ENCODE measurements at places on chromosomes 1 and 21.

- DNase-seq = peak; percentile 75
Measured at GRCh38 chr1:201468844-201469644, at the start of gene PHLDA3. TSS of gene PHLDA3 (minus strand) at chr1:201469188. CDS start at chr1:201468786, 402 bp downstream.

DNA sequence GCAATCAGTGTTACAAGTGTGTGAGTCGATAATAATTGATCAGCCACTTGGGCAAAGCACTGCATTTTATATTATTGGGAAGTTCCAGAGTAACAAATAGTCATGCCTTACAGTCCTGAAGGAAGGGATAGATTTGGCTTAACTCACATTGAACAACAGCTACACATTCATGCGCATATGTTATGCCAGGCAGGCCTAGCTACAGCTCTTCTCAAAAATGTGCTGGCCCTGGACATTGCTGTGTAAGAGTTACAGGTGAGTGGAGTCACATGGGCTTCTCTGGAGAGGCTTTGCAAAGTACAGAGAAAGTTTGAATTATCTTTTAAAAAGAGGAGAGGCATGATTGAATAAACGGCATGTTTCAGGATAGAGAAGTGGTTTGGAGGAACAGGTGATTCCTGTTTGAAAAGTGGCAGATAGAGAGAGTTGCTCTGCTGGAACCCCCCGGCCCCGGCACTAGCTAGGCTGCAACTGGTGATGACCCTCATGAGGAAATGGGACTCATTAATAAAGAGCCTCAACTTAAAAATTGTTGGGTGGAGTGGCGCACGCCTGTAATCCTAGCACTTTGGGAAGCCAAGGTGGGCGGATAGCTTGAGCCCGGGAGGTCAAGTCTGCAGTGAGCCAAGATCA lies 200.6 kb downstream of the CRB1 start:
- no peak for DNase-seq

- no peak for DNase-seq
Measured at GRCh38 chr1:163168053-163168452, 34.7 kb downstream of the RGS5 start.

DNA sequence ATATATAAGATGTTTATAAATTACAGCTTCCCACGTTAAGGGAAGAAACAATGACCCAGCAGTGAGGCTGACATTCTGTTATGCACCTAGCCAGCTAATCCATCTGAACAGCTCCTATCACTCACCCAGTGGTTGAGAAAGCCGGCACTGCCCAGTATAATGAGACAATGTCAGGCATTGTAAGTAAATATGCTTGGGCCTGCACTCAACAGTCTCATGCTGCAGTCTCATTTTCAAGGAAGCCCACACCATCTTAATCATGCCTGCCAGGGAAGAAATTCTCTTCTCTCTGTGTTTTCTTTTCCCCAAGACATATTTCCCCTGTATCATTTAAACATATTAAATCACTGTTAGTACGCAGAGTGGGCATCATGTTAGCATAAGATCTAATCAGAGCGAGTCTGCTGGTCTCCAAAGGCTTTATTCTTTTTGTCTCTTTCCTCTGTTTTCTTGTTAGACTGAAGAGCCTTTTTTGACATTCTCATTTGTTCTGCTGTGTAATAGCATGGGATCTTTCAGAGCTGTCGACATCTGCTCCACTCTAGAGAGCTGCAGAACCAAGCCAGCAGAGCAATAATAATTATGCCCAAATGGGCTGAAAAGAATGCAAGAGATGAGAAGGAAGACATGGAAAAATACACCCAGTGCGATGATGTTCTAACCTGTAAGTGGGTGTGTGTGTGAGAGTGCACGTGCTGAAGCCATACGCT lies 67.6 kb upstream of the SLC22A15 start:
- DNase-seq = no peak

GRCh38 chr1:24536391-24536840 lies 19.5 kb upstream of the NCMAP start:
- no peak for DNase-seq

- no peak for DNase-seq
Measured at GRCh38 chr1:214397497-214397896, 116.5 kb downstream of the SMYD2 start.

DNA sequence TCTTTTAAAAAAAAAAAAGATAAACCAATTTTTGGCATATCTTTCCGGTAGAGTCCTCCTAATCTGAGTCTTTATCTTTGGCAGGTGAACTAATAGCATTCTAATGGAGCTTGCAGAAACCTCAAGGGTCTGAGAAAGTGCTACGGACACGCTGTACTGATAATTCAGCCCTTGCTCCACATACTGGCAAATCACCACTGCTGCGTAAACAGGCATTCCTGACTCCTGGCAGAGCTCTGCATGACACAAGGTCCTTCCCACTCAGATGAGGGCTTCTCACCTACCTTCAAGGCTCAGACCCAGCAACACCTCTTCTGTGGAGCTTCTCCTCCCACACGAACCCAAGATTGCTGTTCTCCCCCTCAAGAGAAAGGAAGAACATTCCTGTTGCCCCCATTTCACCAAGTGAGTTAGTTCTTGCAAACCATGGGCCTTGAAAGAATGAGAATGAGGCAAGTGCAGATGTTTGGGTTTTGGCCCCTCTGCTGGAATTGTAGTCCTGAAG lies 48.0 kb downstream of the LYST start:
- no peak for DNase-seq

DNA sequence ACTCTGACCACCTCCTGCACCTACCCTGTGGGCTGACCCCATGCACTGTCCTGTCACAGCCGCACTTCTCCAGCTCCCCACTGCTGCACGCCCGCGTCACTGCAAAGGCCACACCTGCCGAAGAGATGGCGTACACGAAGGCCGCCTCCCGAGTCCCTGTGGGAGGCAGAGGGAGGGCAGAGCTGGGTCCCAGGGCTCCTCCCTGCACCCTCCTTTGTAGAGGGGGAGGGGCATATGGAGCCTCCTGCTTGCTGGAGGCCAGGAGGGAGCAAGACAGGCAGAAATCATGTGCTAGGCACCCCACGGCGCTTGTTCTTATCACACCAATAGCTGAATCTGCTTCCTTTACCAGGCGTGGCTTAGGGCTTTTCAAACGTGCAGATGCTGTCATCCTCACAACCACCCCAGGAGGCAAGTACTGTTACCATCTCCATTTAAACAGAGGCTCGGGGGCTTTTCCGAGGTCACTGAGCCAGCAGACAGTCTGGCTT lies 21.4 kb downstream of the WNT4 start:
- no peak for DNase-seq

GRCh38 chr21:19343711-19344110 lies 940.1 kb upstream of the TMPRSS15 start:
- DNase-seq = no peak

DNA sequence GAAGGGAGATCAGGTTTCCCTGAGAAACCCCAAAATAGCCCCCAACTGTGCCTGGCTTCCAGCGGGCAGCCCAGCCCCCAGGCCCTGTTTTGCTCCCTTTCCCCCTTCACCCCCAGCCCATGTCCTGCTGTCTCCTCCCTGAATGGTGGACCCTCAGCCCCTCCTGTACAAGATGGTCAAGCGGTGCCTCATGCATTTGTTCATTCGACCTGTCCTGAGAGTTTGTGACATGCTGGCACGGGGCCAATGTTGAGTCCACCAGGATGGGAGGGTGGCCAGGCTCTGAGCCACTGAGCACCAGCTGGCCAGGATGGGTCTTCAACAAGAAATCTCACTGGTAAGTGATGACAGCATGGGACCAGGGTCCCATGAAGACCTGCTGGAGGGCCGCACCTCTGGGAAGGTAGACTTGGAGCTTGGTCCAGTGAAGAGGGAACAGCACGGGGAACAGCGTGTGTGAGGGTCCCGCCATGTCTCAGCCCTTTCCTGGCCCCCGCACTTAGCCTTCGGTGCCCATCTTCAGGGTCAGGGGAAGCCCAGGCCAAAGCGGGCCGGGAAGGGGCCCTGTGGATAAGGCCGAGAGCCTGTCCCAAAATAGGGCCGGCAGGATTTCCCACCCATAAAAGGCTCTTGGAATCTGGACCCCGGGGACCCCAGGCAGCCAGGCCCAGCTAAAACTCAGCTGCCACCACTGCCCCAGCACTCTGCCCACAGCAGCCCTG lies at the start of gene CALML6:
TSS of gene CALML6 (plus strand) at position 290 of the 722 bp plus-strand sequence. CDS start at position 311, 21 bp downstream.
- no peak for DNase-seq

GRCh38 chr1:168433238-168433637 lies 110.6 kb downstream of the XCL2 start:
- DNase-seq = no peak

Measured in SW480 (cell line).